ENCODE measurements at places on chromosomes 13 and 19.

- DNase-seq = no peak
Observed at GRCh38 chr13:29525757-29526156, 69.7 kb downstream of the SLC7A1 start.

DNA sequence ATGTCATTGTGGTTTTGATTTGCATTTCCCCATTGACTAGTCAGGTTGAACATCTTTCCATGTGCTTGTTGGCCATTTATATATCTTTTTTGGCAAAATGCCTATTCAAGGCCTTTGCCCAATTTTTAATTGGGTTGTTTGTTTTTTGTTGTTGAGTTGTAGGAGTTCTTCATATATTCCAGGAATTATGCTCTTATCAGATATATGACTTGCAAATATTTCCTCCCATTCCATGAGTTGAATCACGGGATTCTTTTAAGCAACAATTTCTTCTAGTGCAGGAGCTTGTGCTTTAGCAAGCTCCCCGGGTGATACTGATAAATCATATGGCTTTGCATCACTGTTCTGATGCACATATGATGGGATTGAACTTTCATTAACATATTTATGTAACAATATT, 47.0 kb upstream of the FLT1 start:
- no peak for DNase-seq

- DNase-seq = no peak
Observed at GRCh38 chr19:8065875-8066261, 13.3 kb downstream of the CCL25 start.

- DNase-seq = no peak
Observed at GRCh38 chr13:91647361-91647990, 249.1 kb downstream of the GPC5 start.

GRCh38 chr13:40271931-40272775, 394.3 kb downstream of the FOXO1 start:
- no peak for DNase-seq

All from CD4-positive, alpha-beta T cell treated with Interleukin-15 for 1 hour (primary cell).